RWPE1 (cell line): ENCODE measurements at places on chromosomes 1 and 21.

- DNase-seq = no peak
Measured at GRCh38 chr1:62601457-62601856, 4.1 kb downstream of the ANGPTL3 start.

- DNase-seq = no peak
Measured at GRCh38 chr1:17675744-17676143, 79.4 kb upstream of the ACTL8 start.

- DNase-seq = no peak
Measured at GRCh38 chr1:230717251-230717650, 3.3 kb upstream of the AGT start.

GRCh38 chr1:46617108-46617800 lies 643 bp upstream of the MOB3C start:
- no peak for DNase-seq
